ENCODE measurements at places on chromosomes 11 and 22.

DNA sequence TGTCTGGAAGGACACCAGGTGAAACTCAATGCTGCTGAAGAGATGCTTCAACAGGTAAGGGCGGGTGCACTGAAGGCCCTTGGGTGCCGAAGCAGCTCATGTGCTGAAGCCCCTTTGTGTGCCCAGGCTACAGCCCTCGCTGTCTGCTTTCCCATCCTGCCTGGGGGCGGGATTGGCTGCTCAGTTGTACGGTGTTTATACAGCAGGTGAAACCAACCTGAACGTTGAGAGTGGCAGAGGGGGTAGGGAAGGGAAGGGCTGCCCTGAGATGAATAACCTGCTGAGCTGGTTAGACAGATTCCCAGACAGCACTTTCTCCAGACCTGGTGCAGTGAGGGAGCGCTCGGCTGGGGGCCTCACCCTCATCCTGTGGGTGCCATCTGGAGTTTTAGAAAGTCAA, 75.7 kb downstream of the CYB5R2 start:
- no peak for DNase-seq

DNA sequence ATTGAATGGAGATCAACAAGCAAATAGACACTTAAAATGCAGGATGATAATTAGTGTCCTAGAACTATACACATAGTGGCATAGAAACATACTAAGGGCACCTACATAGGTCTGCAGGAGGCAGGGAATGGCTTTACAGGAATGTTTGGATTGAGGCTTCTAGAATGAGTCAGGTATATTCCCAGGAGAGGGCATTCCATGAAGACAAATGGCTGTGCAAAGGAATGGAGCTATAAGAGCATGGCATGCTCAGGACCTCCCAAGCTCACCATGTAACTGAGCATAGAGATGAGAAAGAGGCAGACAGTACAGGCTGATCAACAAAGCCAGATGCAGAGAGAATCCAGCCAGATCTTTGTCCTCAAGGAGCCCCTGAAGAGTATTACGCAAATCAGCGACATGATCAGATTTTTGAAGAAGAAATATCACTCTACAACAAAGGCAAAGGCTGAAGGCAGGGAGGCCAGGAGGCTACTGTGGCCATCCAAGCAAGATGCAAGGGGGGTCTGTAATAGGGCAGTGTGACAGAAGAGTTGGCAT, 211.1 kb upstream of the MTNR1B start:
- DNase-seq: no peak

GRCh38 chr11:44066732-44067141, 667 bp downstream of the ACCS start:
- DNase-seq: no peak

- DNase-seq: no peak
These were observed 1.2 kb upstream of the P2RY6 start for GRCh38 chr11:73270855-73271477.

- no peak for DNase-seq
These were observed 282.4 kb downstream of the C11orf87 start for GRCh38 chr11:109704432-109704831.

- DNase-seq: no peak
These were observed 131.9 kb downstream of the WNT11 start for GRCh38 chr11:76074148-76075095.

DNA sequence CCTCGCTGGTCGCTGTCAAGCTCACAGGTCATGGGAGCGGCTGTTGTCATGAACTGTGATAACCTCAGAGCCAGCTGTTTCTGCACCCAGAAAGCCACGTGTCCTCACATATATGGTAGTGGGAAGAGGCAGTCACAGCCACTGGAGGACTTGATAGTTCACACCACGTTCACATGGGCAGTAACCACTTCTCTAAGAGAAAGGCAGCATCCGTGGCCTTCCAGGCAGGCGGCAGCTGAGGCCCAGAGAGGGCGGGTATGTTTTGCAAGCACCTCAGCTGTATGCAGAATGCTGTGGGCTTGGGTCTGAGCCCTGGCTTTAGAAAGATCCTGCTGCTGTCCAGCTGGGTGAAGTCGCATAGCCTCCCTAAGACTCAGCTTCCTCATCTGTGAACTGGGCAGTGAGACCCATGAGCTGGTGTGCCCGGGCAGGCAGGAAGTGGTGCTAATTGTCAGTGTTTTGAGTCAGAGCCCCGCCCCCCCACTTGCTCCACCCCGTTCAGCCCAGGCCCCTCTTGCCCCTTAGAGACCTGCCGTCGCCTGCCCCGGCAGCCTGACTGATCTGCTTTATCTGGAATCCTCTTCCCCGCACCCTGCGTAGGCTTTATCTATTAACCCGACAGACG, 13.3 kb downstream of the TTC38 start:
- DNase-seq: no peak

GRCh38 chr11:64056213-64056785, 20.6 kb downstream of the FLRT1 start:
- DNase-seq: no peak

GRCh38 chr22:34334893-34335292, 414.6 kb upstream of the LARGE1 start:
- DNase-seq: no peak

DNA sequence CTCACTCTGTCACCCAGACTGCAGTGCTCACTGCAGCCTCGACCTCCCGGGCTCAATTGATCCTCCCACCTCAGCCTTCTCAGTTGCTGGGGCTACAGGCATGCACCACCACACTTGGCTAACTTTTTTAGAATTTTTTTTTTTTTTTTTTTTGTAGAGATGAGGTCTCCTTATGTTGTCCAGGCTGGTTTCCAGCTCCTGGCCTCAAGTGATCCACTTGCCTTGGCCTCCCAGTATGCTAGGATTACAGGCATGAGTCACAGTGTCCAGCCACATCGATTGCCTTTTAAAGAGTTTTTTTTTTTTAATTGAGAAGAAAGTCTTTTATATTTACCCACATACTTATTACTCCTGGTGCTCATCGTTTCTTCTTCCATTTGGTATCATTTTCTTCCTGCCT, 30.0 kb downstream of the PARVG start:
- DNase-seq: no peak

DNA sequence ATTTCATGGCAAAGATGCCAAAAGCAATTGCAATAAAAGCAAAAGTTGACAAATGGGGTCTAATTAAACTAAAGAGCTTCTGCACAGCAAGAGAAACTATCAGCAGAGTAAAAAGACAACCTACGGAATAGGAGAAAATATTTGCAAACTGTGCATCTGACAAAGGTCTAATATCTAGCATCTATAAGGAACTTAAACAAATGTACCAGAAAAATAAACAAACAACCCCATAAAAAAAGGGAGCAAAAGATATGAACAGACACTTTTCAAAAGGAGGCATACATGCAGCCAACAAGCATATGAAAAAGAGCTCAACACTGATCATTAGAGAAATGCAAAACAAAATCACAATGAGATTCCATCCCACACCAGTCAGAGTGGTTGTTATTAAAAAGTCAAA, 60.3 kb downstream of the AASDHPPT start:
- DNase-seq: no peak

DNA sequence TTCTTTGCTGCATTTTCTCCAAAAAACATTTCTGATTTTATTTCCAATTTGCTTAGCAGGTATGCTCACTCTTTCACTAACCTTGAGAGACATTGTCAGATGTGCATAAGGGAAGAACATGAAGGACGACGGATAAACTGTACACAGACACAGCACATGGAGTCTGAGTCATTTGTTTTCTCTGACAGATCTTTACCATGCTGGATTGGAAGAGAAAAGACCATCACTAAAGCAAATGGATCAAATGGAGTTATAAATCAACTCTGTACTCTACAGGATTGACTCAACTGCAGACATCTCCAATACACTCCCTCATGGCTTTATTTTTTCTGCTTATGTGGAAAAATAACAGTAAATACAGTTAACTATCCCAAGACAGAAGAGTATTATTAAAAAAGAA, 90.2 kb upstream of the CTSC start:
- no peak for DNase-seq

DNA sequence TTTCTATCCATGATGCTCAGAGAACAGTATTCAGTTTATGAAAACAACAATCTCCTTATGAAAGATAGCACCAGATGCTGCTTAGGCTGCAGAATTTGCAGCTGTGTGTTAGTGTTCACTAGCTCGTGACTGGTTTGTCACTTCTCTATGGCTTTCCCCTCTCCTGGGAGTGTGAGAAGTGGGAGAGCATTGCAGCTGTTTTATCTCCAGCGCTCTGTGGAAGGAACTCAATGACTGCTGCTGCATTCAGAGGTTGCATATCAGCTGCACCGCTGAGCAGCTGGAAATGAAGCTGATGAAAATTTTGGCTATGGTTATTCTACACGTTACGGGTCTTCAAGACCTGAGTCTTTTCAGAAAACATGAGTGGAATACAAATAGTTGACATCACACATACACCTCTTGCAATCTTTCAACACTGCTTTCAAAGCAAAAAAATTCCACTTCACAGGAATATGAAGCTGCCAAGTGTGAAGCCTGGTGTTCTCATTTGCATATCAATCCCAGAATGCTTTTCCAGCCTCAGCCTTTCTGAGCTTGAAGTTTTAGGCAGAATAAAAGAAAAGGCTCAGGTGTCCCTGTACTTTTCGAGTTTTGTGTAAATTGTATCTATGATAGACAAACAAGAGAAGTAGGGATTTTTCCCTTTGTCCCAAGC, 149.3 kb upstream of the DDI1 start:
- DNase-seq: no peak

DNA sequence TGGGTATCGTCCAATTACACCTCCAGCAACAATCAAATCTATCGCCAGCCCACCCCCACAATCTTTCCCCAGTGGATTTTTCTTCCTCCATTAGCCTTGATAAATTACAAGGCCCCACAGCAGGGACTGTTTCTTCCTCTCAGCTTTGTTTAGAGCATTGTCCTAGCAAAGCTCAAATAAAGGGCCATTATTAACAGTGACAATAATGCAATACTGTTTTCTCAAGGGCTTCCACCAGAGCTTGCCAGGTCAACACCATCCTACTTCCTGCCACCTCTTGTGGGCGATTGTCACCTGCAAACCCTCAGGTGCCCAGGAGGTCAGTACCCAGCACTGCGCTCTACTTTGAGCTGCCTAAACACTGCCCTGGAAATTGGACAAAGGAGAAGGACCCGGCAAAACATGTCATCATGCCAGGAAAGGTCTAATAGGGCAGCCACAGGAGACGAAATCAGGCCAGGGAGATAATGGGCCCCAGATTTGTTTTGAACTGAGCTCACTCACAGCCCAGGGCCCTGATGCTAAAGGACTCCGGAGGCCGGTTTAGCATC, 95.2 kb downstream of the ABTB2 start:
- DNase-seq: no peak

DNA sequence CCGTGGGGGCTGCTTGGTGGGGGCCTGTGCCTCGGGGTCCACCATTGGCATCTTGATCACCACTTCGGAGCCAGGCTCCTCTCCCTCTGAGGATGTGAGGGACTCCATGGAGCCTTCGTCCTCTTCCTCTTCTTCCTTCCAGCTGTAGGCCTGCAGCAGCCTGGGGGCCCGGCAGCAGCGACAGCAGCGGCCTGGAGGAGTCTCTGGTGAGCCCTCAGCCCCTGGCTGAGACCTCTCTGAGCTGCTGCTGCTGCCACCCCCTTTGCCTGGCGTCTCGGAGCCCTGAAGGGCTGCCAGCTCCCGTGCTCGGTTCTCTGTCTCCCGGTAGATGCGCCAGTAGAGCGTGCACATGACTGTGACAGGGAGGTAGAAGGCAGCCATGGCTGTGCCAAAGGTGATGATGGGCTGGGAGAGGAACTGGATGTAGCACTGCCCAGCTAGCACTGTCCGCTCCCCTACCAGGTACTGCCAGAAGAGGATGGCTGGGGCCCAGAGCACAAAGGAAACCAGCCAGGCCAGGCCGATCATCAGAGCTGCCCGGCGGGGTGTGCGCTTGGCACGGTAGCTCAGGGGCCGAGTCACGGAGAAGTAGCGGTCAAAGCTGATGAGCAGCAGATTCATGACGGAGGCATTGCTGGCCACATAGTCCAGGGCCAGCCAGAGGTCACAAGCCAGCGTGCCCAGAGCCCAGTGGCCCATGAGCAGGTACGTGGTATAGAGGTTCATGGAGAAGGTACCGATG, 10.9 kb downstream of the CHRM1 start:
- DNase-seq: no peak

GRCh38 chr11:36620246-36620645, 22.2 kb upstream of the RAG2 start:
- DNase-seq: no peak

DNA sequence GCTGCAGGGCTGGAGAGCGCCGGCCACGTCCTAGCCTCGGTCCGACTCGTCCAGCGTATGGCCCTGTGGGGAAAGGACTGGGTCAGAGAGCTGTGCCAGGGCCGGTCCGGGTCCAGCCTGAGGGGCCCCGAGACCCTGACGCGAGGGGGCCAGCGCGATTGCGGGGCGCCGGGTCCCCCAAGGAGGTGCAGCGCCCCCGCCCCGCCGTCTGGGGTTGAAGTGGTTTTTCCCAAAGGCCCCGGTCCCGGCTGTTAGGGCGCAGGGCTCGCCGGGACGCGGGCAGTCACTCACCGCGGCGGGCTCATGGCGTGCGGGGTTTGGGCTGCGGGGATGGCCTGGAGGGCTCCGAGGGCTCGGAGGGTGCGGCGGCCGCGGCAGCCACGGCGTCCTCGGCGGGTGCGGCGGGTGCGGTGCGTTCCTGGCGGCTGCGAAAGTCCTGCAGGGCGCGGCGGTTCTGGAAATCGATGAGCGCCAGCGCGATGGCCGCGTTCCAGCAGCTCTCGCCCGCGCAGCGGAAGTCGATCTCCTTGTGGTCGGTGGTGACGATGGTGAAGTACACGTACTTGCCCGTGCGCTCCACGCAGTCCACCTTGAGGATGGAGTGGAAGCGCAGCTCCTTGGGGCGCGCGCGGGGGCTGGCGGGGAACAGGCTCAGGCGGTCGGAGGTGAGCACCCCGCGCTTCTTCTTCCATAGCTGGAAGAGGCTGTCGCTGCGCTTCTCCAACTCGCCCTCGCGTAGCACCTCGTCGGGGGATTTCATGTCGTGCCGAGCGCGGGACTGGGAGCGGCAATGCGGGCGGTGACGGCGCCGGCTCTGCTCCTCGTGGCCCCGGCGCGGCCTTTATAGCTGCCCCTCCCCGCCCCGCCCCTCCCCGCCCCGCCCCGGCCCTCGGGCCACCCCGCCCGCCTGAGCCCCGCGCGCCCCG, at the start of gene PHLDA2:
Gene PHLDA2, minus strand, starts transcription at position 816 of the 926 bp plus-strand sequence. Its CDS starts 56 bp downstream, at position 760.
- DNase-seq: no peak

- DNase-seq: no peak
These were observed 1333.3 kb downstream of the BRD1 start for GRCh38 chr22:48494256-48494967.

GRCh38 chr22:39410264-39410663, 10.7 kb downstream of the TAB1 start:
- DNase-seq: no peak

DNA sequence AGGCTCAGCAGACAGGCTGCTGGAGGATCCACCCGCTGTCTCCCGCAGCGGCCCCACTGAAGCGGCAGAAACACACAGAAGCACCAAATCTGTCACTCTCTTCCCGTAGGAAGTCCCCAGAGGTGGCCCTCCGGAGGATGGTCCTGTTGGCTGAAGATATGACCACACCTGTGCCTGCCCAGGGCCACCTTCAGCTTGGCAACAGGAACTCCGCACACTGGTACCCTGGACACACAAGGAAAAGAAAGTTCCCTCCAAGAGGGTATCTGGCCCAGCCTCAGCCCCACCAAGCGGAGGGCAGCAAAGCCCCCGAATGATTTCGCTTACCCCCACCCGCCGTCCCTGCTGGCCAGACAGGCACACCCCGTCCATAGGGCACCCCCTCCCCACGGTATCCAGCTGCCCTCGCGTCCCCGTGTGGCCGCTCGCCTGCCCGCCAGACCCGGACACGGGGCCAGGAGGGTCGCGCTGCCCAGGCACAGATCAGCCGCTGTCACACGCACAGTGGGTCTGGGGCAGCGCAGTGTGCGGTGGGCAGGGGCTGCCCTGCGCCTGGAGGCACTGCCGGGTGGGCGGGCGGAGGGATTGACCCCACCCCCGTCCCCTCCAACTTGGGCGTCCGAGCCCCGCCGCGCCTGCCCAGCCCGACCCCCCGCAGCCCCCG, 7.0 kb downstream of the RASSF7 start:
- DNase-seq: no peak
